Retinal pigment epithelial cell (primary cell): ENCODE measurements at places on chromosomes 3 and 15.

- no peak for DNase-seq
Measured at GRCh38 chr3:10169000-10169496, 4.3 kb downstream of the IRAK2 start.

DNA sequence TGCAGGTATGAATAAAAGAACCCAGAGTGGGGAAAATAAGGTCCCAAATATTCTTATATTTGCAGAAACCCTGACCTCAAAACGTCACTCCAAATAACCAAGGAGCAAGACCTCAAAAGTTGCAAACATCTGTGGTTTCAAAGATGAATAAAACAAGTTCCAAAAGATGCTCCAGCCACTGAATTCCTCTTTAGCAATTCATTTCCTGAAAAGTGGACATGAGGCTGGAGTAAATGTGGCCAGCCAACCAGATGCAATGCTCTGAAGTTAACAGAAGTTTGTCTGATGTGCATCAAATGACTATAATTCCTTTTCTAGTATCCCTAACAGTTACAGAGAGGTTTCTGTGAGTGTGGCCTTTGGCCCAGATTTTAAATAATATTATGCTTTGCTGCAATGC, 71.2 kb upstream of the WNT5A start:
- no peak for DNase-seq

DNA sequence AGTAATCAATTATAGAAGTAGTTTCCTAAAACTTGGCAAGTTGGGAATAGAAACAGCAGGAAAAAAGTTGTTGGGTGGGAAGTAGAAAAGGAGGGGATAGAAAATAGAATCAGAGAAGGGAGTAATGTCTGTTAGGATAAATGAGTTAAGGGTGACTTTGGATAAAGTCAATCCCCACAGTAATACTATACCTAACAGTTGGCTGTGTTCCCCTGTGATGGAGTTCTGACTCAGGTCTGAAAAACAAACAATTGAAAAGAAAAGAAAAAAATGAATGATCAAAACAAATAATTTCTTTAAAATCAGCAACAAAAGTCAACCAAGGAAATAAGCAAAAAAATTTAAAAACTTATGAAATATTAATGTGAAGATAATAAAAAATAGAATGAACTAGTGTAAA, 50.3 kb downstream of the EMC4 start:
- DNase-seq = no peak

- no peak for DNase-seq
Measured at GRCh38 chr15:76460347-76460746, 123.8 kb downstream of the ISL2 start.

- DNase-seq = no peak
Measured at GRCh38 chr3:165359005-165359404, 162.8 kb upstream of the SLITRK3 start.
